ENCODE measurements at places on chromosomes 1 and 21.

DNA sequence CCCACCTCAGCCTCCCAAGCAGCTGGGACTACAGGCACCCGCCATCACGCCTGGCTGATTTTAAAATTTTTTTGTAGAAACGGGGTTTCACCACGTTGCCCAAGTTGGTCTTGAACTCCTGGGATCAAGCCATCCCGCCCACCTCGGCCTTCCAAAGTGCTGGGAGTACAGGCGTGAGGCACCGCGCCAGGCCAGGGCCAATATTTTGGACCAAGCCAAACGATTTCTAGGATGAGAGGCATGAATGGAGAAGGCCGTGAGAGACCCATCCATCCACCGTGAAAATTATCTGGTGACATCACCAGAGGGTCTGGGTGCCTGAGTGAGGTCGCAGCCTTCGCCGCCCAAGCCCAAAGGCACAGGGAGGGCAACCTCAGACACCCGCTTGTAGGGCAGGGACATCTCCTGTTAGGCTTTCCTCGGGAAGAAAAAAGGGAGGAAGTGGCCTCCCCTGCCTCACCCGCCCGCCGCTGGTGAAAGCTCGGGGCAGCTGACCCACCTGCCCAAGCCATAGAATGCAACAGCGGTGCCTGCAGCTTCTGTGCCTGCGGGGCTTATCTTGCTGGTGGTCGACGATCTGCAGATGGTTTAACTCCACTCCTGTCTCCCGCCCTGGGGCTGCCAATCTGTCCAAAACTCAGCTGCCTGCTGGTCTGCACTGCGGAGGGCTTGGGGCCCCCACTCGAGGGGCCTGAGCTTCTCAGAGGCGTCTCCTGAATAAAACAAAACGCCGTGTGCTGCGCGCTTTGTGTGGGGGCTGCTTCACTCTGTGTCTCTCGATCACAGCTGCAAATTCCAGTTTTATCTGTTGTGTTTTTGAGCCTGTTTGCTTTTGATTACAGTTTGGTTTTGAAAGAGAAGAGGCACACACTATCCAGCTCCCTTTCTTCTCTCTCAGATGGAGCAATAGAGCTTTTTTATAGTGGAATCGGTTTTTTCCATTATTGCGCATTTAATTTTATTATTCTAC is 85.8 kb downstream of the MRPS6 start:
- no peak for DNase-seq

GRCh38 chr1:153578490-153578889 is 12.8 kb upstream of the S100A2 start:
- DNase-seq, result peak; percentile 74

DNA sequence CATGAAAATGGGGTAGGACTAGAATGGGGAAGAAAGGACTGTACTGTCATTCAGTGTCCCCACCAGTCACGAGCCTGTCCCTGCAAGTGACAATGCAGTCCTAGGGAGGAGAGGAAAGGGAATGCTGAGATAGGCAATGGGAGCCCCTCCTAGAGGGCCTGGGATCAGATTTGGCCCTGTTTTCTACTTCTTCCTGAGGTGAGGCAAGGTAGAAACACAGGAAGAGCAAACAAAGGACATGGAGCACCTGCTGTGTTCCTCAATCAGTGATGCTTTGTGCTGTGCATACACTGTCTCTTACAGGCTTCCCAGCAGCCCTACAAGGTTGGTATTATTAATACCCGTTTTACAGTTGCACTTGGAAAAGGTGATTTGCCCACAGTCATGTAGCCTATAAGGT is 6.1 kb downstream of the FABP3 start:
- DNase-seq, result no peak

GRCh38 chr1:54640863-54641836 is at the start of gene MROH7:
MROH7 (plus strand) TSS chr1:54641786; CDS start chr1:54652927, 11,141 bp downstream.
- no peak for DNase-seq

GRCh38 chr1:212514782-212515181 is 82.1 kb downstream of the NENF start:
- no peak for DNase-seq

GRCh38 chr1:40122855-40123254 is 25.8 kb upstream of the PPT1 start:
- no peak for DNase-seq

DNA sequence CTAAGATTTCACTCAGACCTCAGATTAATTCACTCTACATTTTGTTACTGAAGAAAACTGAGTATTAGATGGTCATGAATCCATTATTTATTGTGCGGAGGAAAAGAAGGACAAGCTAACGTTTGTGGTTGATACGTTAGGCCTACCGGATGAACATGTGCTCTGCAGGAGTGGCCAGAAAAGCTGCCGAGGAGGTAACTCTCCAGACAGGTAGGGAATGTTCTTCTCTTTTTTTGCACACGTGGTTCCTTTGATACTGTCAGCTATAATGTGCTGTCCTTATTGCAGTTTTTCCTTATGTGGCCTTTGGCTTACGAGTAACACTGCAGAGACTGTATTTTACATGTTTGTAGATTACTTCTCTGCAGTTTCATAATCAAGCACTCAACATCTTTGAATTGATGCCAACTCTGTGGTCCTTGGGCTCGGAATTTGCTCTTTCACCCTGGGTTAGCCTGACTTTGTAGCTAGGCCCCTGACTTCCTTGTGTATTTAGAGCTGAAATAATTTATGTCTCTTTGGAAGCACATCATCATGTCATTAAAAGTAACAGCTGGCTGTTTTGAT is 13.6 kb downstream of the MTR start:
- DNase-seq, result peak; percentile 14

DNA sequence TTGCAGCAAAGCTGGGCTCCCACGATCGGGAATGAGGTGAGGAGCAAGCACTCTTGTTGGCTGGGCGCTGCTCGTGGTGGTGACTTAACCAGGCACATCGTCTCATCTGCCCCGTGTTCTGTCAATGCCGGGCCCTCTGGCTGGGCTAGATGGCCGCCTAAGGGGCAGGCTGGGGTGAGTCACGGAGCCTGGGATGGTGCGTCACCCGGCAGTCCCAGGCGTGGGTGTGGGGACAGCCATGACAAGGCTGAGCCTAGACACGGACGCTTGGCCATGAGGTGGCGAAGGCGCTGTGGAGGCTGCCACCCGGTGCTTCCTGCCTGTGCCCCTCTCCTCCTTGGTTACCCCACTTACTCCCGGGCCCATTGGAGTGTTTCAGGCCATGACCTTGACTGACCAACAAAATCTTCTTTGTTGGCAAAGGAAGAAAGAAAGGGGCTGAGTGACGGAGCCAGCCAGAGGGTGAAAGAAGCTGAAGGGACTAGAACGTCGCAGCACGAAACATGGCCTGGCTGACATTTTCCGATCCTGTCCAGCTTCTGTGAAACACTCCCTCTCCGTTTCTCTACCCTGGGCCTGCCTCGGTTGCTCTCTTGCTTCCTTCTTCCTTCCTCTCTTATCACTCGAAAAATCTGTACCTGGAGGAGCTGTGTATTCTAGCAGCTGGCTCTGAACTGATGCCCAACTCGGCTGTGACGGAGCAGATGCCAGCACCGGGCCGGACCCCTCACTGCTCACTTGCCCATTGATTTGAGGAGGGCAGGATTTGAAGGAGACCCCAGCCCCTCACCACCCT is 596 bp downstream of the CD247 start:
- DNase-seq, result no peak

DNA sequence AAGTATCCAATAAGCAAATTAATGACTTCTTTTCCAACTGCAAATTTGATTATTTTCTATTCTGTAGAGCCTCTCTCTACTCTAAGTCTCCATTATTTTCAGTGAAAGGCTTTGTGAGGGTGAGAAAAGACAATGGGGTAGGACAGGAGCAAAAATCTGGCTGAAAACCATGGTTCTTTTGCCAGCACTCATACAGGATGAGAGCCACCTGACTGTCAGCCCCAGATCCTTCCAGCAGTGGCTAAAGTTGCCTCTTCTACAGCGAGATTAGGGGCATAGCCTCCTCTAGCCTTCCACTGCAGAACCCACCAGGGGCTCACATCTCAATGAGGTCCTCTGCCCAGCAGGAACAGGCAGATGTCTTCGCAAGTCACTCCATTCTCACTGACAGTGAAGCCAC is 23.7 kb downstream of the NMNAT2 start:
- no peak for DNase-seq

DNA sequence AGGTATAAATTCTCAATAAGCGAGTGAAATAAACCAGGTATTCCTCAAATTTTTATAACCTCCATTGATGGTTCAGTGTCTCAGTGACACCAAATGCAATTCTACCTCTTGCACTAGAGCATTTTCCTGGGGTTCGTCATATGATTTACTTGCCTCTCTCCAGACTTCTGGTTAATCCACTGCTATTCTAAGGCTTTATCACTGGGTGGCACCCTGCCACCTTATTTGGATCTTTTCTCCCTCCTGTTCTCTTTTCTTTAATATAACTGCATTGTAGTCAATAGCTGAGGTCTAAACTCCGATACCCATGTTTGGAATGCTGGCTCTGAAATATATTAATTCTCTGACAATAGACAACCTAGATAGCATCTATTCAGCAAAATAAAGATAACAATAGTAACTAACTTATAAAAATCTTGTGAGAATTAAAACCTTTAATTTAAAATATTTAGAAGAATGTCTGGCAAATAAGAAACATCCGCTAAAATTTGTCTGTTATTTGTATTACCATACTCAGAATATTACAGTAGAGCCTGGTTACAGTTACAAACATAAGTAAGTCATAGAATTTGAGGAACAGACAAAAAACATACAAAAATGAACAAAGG is 436.4 kb downstream of the PLA2G4A start:
- peak; percentile 74 for DNase-seq

DNA sequence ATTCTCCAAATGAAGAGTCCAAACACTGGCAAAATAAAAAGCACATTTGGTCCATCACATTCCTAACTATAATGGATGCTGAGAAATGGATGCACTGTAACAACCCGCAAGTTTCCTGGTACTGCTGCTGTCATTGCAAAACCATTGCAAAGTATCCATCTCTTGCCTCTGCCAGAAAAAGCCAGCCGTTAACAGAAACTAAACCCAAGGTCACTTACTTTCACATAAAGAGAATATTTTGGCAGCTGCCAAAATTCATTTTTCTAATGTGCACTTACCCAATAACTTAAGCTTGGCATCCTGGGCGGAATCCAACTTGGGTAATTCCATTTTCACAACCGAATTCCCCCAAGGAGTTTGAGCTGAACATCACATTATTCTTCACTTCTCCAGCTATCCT is 77.0 kb upstream of the LRRC8D start:
- DNase-seq, result no peak

GRCh38 chr21:36705679-36706481 is 7.0 kb downstream of the SIM2 start:
- no peak for DNase-seq

- peak; percentile 12 for DNase-seq
Observed at GRCh38 chr1:29305943-29306342, 69.6 kb downstream of the PTPRU start.

GRCh38 chr1:24540906-24541710 is 14.8 kb upstream of the NCMAP start:
- DNase-seq, result peak; percentile 39

DNA sequence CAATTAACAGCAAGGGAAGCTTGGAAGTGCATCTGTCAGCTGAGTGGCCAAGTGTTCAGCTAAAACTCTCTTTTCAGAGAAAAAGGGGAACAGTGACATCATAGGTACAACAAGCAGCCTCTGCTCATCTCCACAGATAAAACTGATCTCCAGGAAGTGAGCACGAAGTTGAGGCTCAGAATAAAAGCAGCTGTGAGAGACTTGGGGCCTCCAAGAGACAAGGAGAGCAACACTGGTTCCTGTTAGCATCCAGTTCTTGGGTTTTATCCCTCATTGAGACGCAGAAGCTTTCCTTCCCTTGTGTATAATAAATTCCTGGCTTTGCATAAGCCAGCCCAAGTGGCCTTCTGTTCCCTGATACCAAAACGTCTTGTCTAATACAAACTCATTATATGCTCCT is 20.0 kb upstream of the CNN3 start:
- no peak for DNase-seq

GRCh38 chr1:245807954-245808719 is 653.4 kb downstream of the KIF26B start:
- no peak for DNase-seq

- no peak for DNase-seq
Observed at GRCh38 chr1:48048980-48049379, 51.8 kb upstream of the TRABD2B start.

- DNase-seq, result peak; percentile 98
Observed at GRCh38 chr21:16117851-16118590, 388.2 kb downstream of the USP25 start.

GRCh38 chr1:234633246-234634003 is 23.4 kb upstream of the IRF2BP2 start:
- no peak for DNase-seq

GRCh38 chr1:1618396-1619068 is 3.2 kb downstream of the MIB2 start:
- DNase-seq, result no peak

DNA sequence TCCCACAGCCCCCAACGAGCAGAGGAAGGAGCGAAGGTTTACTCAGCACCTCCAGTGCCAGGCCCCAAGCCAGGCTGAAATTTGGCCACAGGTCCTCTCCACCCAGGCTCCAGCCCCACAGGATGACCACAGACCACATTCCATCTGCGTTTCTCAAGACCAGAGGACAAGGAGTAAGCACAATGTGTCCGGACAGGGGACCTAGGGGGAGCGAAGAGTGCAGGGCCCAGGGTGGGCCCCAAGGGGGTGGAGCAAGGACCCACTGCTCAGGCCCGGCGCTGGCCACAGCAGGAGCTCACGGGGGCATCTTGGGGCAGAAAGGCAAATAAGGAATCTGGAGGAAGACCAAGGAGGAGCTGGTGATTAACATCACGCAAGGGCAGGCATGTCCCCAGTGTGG is 100.5 kb downstream of the NPHP4 start:
- DNase-seq, result peak; percentile 46

- no peak for DNase-seq
Observed at GRCh38 chr21:39980241-39980820, 113.1 kb downstream of the PCP4 start.

DNA sequence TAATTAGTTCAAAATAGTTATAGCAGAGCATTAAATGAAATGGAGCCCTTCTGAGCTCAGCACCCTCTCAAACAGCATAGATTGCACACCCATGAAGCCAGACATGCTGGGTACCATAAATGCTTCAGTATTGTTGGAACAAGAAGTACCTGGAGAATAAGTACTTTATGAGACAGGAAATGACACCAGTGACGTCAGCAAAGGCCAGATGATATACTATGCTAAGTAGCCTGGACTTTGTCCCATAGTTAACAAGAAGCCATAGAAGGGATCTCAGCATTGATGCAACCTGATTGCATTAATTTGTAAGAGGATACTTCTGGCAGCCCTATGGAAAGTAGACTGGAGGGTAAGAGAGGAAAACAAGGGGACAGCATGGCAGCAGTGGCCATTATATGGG is 16.3 kb upstream of the GADD45A start:
- no peak for DNase-seq
